ENCODE measurements at places on chromosomes 7 and 10. TPM values are rescaled to one million over a fixed set of nuclear protein-coding genes. Genes with fewer than 3 reads are reported as not detected.

DNA sequence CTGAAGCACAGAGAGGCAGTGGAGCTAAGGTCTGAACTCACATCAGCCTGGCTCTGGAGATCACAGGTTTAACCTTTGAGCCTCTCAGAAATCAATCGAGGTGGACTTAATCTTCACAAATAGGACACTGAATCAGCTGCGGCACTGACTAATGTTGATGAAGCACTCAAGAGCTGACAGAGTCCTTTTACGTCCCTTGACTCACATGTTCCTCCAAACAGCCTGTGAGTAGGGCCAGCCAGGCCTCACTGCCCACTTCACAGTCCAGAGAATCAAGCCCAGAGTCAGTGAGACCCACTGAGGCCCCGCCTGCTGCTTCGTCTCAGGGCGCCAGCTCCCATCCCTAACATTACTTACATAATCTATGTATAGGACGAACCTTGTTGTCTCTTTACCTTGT lies 63.1 kb downstream of the TNS3 start:
- no peaks in the 10 kb centered on the region for H3K36me3 ChIP-seq
- no peak overlapping the region for H3K27ac ChIP-seq
- no peaks in the 10 kb centered on the region for H3K4me1 ChIP-seq
- no peak for DNase-seq
- no peak overlapping the region for H3K4me3 ChIP-seq

DNA sequence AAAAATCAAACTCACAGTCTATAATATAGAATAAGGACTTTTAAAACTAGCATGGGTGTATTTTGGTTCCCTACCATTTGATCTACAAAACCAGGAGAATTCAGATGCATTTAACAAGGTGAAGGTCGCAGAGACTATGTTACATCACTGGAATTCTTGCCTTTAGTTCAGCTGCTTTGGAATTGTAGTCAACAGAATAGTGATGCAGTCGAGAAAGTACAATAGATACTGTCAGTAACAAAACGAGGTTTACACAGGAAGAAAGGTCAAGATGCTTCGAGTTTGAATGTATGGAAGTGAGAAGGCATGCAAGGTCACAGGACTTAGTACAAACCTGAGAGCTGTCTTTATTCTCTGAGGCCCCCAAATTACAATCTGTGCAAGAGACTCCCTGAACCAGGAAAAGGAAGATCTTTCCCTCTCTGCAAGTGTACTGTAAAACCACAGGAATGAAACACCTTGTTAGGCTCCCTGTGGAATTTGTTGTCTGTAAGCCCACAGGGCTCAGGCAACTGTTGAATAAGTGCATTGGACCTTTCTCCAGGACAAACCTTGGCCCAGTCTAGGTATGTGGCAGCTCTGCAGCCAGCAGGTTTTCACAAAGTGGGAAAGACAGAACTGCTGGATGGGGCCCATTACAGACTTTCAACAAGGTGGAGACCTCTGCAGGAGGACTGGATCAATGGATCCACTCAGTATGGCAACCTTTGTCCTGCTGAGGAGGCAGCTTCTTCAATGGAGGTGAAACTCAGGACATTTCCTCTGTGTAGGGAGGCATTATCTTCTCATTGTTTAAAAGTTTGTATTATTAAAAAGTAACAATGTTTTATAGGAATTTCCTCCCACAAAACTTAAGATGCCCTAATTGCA lies 101.1 kb upstream of the GSDME start:
- peaks cover 14% of the 10 kb centered on the region for H3K36me3 ChIP-seq

- H3K36me3 ChIP-seq, result no peaks in the 10 kb centered on the region
- no peaks in the 10 kb centered on the region for H3K27me3 ChIP-seq
- H3K27ac ChIP-seq, result no peak overlapping the region
- no peak for DNase-seq
- H3K4me1 ChIP-seq, result no peaks in the 10 kb centered on the region
- H3K4me3 ChIP-seq, result no peak overlapping the region
Observed at GRCh38 chr10:129921801-129922597, 42.1 kb downstream of the EBF3 start.

DNA sequence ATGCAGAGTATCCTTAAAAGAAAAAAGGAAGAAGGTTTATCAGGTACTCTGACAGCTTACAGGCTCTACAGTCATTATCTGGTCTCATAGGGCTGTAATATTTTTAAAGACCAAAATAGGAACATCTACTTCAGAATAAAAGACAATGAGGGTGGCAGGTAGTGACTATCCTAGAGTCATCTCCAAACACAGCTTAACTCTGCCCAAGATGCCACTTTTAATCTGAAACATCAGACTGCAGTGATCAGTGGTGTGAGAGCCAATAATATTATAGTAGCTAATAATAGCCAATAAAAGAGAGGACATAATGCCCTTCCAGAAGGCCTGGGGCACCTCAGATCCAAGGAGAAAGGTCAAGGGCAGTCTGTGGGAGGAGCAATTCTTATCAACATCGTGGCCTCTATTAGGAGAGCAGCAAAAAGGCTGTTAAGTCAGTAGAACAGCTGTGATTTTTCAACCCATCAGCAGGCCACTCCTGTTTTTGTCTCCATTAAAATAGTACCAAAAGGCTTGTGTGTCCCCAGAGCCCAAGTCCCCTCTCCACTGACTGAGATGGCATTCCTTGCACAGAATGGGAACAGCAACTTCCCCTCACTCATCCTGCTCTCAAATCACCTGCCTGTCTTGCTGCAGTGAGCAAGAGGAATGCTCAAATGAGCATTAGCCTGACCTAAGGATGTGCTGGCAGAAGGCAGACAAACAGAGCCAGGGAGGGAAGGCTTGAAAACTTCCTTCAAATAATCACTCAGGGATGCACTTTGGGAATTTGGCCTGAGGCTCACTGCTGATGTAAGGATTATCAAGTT lies 20.7 kb upstream of the SPOCK2 start:
- H3K27ac ChIP-seq, result peak overlapping the region; percentile 26
- no peaks in the 10 kb centered on the region for H3K36me3 ChIP-seq
- no peak overlapping the region for H3K4me3 ChIP-seq
- peaks cover 42% of the 10 kb centered on the region for H3K4me1 ChIP-seq

- H3K36me3 ChIP-seq, result peaks cover 96% of the 10 kb centered on the region
- no peak overlapping the region for H3K27ac ChIP-seq
- no peak for DNase-seq
- no peaks in the 10 kb centered on the region for H3K27me3 ChIP-seq
- no peaks in the 10 kb centered on the region for H3K4me1 ChIP-seq
Observed at GRCh38 chr10:79308969-79309665, 38.2 kb upstream of the PPIF start.

GRCh38 chr7:50268223-50268622 lies 36.3 kb upstream of the IKZF1 start:
- peak; percentile 58 for DNase-seq
- H3K27ac ChIP-seq, result peak overlapping the region; percentile 97
- H3K36me3 ChIP-seq, result no peaks in the 10 kb centered on the region
- no peak overlapping the region for H3K4me3 ChIP-seq

DNA sequence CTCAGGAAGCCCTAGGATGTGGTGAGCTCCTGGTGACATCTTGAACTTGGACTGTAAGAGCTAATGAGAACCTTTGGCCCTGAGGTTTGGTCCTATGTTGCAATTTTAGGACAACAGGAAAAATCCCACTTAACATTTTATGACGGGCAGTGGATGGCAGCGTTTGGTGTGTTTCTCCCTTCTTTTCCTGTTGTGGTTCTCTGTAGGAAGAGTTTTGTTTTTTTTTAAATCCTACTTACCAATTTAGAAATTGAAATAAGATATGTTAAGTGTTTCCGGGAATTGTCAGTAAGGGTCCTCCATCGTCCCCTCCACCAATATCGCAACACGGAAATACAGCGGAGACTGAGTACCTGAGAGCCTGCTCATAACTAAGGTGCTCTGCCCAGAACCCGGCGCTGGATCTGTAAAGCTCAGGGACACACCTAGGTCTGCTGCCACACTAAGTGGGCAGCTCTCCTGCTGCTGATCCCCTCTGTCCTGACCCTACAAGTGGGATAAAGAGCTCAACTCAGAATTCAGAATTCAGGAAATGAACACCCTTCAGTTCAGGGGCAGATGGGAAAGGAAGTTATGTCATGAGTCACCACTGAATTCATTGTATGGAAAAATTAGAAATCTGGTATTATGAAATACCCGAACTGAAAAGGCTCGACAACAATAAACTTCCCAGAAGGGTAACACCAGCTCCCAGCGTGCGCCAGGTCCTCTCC lies 9.1 kb upstream of the PROSER2 start:
- H3K27ac ChIP-seq, result no peak overlapping the region
- DNase-seq, result no peak
- H3K27me3 ChIP-seq, result no peaks in the 10 kb centered on the region
- H3K4me3 ChIP-seq, result no peak overlapping the region
- no peaks in the 10 kb centered on the region for H3K4me1 ChIP-seq
- H3K36me3 ChIP-seq, result no peaks in the 10 kb centered on the region

DNA sequence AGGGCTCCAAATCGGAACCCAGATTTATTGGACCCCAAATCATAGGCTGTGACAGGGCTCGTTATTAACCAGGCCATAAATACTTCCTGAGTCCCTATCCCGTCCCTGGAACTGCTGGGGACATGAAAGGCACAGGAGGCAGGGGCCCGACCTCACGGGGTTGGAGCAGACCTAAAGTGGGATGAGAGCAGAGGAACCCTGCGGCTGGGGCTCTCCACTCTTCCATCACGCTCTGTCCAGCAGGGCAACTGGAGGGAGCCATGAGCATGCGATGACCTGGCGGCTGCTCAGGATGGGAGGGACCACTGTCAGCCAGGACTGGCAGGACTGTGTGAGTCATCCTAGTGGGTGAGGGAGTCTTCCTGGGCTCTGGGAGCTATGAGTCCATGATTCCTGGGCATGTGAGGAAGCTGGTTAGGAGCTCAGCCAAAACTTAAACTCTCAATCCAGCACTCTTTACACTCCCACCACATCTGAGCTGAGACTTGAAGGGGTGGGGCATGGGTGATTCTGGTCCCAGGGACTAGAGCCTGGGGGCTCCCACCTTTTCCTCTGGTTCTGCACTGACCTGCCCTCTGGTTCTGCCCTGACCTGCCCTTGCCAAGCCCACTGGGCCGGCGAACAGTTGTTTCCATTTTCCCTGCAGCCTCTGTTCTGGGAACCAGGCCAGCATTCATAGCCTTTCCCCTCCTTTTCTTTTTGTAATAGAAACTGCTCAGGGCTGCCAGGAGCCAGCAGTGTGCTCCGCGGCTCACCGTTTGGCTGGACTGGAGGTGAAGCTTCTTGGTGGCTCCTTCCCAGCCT lies 47.1 kb downstream of the SYPL1 start:
- H3K4me1 ChIP-seq, result peaks cover 65% of the 10 kb centered on the region
- no peak for DNase-seq
- no peaks in the 10 kb centered on the region for H3K36me3 ChIP-seq

GRCh38 chr10:96910488-96911395 lies 78.6 kb downstream of the LCOR start:
- H3K27ac ChIP-seq, result no peak overlapping the region
- no peak overlapping the region for H3K4me3 ChIP-seq
- no peaks in the 10 kb centered on the region for H3K4me1 ChIP-seq
- peak; percentile 65 for DNase-seq
- no peaks in the 10 kb centered on the region for H3K27me3 ChIP-seq

DNA sequence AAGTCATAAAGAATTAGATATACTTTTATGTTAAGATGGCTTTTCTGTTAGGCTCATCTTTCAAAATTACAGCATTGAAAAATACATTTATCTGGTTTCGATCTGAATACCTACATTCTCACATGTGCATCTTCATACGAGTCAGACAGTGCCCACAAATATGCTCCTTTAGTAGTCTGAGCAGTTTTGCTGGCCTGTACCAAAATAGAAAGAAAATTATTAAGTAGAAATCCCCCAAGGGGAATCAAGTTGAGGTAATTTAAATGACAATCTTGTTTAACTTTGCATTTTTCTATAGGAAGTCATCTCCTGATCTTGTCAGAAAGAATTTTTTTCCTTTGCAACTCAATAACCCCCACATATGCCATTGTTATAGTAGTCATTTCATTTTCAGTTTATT lies 287.4 kb upstream of the SEMA3D start:
- no peak overlapping the region for H3K27ac ChIP-seq
- H3K27me3 ChIP-seq, result no peaks in the 10 kb centered on the region
- H3K36me3 ChIP-seq, result no peaks in the 10 kb centered on the region
- DNase-seq, result no peak
- H3K4me1 ChIP-seq, result no peaks in the 10 kb centered on the region

DNA sequence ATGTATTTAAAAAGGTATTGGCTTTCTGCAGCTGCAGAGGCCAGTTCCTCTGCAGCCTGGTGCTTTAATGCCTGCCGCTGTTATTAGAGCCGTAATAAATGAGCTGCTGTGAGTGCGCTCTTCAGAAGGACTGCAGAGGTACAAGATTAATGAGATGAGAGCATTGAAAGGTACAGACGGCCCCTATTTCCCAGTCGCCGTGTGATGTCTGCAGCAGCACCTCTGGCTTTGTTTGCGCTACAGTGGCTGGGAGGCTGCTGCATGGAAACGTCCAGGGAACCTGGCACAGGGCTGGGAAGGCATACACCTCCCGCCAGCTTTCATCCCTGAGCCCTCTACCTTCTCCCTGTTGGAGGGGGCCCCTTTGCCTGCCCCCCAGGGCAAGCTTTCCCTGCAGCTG lies 383.8 kb upstream of the ZMIZ1 start:
- no peak overlapping the region for H3K27ac ChIP-seq
- H3K4me3 ChIP-seq, result no peak overlapping the region
- DNase-seq, result no peak
- no peaks in the 10 kb centered on the region for H3K4me1 ChIP-seq
- H3K36me3 ChIP-seq, result no peaks in the 10 kb centered on the region

Gene AS3MT
- 6.4 TPM for polyA plus RNA-seq

Gene RHEB
- polyA plus RNA-seq, result 115 TPM

Gene SYNPO2L
- 0.21 TPM for polyA plus RNA-seq

Gene TEX36
- not detected for polyA plus RNA-seq

Gene ACBD5
- 14.8 TPM for polyA plus RNA-seq

Gene MOSPD3
- 21.6 TPM for polyA plus RNA-seq

Gene SH2D4B
- 0.18 TPM for polyA plus RNA-seq

Measured in thymus (tissue), 14 donors.